ENCODE measurements at places on chromosomes 6 and 20. TPM values are rescaled to one million over a fixed set of nuclear protein-coding genes. Genes with fewer than 3 reads are reported as not detected.

TASP1 gene
- 16.7 TPM for total RNA-seq

DUSP22 gene
- total RNA-seq = 20.2 TPM

DNA sequence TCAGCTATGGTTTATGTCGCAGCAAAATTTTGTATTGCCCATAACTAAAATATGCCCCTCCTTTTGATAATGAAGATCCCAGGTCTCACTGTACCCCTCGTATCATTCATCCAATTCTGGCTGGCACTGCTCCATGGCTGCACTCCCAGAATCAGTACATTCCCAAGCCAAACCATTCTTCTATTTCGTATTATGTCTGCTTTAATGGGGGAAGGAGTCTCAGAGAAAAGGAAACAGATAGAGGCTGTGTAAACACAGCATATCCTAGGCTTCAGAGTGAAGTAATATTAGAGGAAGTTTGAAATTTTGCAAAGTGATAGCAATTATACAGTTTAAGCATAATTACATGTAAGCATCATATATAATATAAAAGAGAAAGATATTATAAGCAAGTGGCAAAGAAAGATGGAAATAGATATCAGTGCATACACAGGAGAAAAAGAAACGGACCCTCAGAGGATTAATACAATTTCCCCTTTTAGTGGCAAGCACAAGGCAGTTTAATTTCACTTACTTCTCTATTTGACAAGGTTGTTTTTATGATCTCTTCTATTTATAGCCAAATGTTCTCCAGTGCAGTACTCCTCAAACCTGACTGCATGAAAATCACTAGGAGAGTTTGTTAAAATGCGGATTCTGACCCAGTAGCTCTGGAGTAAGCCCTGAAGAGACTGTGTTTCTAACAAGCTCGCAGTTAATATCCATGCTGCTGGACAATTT lies 56.5 kb upstream of the TENT5A start:
- H3K36me3 ChIP-seq = no peaks in the 10 kb centered on the region
- peaks cover 14% of the 10 kb centered on the region for H3K4me1 ChIP-seq
- no peak overlapping the region for H3K27ac ChIP-seq
- H3K4me3 ChIP-seq = no peak overlapping the region
- no peaks in the 10 kb centered on the region for H3K27me3 ChIP-seq

DNA sequence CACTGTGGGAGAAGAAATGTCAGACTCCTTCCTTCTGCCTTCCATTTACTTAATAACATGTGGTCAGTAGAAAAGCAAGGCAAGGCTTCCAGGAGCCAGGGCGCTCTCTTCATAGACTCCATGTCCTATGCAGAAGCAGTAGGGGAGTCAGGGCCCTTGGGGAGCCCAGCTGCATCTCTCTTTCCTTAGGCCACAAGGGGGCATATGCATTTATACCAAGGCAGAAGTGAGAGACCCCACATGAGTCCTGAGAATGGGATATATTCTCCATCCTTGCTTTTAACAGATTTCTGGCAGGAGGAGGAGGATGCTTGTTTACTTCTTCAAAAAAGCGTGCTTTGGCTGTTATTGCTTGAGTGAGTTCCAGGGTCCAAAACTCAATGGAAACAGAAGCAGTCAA lies 198.5 kb downstream of the HIVEP2 start:
- H3K27ac ChIP-seq = no peak overlapping the region
- peaks cover 2% of the 10 kb centered on the region for H3K36me3 ChIP-seq
- H3K27me3 ChIP-seq = no peaks in the 10 kb centered on the region
- DNase-seq = no peak
- no peaks in the 10 kb centered on the region for H3K4me1 ChIP-seq

- H3K4me3 ChIP-seq = no peak overlapping the region
- no peak for DNase-seq
- peaks cover 26% of the 10 kb centered on the region for H3K4me1 ChIP-seq
- no peak overlapping the region for H3K27ac ChIP-seq
- H3K36me3 ChIP-seq = no peaks in the 10 kb centered on the region
These were observed 40.0 kb upstream of the KCNK16 start for GRCh38 chr6:39362487-39362865.

DNA sequence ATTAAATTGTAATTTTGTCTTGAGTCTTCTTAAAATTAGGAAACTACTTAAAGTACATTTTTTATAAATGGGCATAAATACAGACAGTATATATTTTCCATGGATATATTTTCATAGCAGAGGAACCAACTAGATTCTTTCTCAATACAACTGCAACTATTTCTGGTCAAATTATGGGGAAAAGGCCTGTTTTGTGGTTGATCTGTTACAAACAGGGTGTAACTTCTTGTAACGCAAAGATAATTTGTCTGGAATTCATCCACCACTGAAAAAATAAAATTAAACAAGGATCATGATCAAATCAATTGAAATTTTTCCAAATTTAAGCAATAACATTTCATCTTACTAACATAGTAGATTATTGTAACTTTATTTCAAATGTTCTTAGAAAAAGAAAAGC lies 67.2 kb upstream of the RNF146 start:
- DNase-seq = no peak
- no peaks in the 10 kb centered on the region for H3K4me1 ChIP-seq
- H3K27ac ChIP-seq = no peak overlapping the region
- H3K27me3 ChIP-seq = no peaks in the 10 kb centered on the region
- no peaks in the 10 kb centered on the region for H3K36me3 ChIP-seq

DNA sequence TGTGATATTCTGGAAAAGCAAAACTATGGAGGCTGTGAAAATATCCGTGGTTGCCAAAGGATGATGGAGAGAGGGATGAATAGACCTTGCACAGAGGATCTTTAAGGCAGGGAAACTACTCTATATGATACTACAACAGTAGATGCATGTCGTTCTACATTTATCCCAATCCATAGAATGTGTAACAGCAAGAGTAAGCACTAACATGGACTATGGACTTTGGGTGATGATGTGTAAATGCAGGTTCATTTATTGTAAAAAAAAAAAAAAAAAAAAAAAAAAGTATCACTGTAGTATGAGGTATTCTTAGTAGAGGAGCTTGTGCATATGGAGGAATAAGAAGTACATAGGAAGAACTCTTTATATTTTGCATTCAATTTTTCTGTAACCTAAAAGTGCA lies 507.5 kb downstream of the PHF3 start:
- no peaks in the 10 kb centered on the region for H3K4me1 ChIP-seq
- DNase-seq = no peak
- H3K27ac ChIP-seq = no peak overlapping the region
- H3K4me3 ChIP-seq = no peak overlapping the region
- no peaks in the 10 kb centered on the region for H3K27me3 ChIP-seq
